ENCODE measurements at places on chromosomes 4 and X. TPM values are rescaled to one million over a fixed set of nuclear protein-coding genes. Genes with fewer than 3 reads are reported as not detected.
A peak's percentile ranks its signal among the peaks of the same experiment; 100 is the strongest.

GRCh38 chr4:151952711-151953254 lies 192.0 kb upstream of the GATB start:
- DNase-seq: no peak

GRCh38 chr4:173547889-173548288 lies 17.9 kb upstream of the HAND2 start:
- no peak for DNase-seq

LRIT3 gene
- not detected for total RNA-seq

GRCh38 chr4:108135549-108136209 lies 33.1 kb downstream of the LEF1 start:
- no peak for DNase-seq

- no peak for DNase-seq
Observed at GRCh38 chr4:20474119-20474518, 222.4 kb downstream of the SLIT2 start.

UGT2A3 gene
- total RNA-seq: 134 TPM

GRCh38 chrX:136626237-136626636 lies 21.7 kb upstream of the CD40LG start:
- no peak for DNase-seq

GAGE12F gene
- total RNA-seq: not detected

DNA sequence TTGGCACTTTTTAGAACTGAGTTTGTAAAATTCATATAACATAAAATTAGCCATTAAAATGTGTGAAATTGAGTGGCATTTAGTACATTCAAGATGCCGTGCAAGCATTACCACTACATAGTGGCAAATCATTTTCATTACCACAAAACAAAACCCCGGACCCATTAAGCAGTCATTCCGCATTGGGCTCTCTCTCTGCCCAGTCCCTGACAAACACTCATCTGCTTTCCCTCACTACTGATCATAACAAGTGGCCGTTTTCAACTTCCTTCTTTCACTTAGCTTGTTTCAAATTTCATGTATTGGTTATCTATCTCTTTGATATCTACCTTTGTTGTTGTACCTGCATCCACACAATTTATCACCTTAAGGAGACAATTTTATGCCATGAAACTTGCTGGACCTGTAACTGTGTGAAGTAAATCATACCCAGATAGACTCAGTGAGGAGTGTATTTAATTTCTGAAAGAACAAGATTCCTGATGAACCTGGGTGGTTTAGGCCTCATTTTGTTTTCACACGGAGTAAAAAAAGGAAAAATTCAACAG lies 202.1 kb downstream of the OR13H1 start:
- no peak for DNase-seq

DNA sequence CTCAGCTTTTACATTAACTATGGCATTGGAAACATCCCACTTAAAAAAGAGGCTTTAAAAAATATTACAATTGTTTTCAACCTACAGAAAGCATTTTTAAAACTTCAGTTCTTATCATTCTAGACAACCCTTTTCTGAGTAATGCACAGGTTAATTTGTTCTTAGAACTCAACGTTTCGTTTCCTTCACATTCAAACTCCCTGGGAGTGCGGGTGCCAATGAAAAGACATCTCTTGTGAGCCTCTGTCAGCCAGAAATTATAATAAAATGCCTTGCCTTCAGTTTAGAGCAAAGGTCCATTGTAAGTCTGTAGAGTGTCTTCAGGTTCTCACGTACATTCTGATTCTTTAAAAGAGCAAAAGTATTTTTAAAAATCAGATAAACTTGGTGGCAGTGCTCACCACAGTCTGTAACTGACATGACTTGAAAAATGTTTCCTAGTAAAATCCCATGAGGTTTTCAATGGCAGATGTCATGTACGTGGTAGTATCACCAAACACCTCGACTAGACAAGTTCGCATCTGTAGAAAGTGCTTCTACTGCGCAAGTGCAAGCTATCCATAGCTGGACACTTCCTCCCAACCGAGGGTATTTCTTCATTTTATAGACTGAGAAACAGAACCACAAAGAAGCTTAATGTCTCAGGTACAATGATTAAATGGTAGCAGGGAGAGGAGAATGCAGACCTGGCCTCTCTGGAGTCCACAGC lies 65.8 kb downstream of the HAUS3 start:
- DNase-seq: no peak

DNA sequence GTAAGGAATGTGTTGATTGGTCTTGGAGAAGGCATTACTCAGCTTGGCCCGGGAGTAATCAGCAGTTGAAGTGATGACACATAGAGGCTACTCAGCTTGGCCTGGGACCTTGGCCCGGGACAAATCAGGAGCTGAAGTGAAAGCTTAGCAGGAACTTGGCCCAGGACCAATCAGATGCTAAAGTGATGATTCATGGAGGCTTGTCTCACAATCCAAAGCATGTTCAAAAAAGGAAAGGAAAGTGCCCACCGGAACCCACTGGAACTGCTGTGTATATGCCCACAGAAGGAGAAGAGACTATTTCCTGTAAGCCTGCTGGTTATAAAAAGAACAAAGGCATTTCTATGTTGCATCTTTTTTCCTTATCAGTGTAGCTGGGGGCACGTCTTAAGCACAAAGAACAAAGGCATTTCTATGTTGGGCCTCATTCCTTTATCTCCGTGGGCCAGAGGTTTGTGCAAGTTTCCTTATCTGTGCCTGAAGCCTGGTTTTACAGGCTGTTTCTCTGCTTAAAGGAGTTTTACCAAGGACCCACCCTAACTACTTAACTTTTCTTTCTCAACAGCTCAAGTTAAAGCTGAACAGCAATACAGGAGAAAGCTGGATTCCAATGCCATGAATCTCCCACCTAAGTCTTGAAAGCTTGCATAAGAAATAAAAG lies 1176.7 kb downstream of the NLGN4X start:
- DNase-seq: peak; percentile 57

GSPT2 gene
- total RNA-seq: 4.2 TPM

SGMS2 gene
- total RNA-seq: 50.3 TPM

TMSB15C gene
- 1.1 TPM for total RNA-seq

DNA sequence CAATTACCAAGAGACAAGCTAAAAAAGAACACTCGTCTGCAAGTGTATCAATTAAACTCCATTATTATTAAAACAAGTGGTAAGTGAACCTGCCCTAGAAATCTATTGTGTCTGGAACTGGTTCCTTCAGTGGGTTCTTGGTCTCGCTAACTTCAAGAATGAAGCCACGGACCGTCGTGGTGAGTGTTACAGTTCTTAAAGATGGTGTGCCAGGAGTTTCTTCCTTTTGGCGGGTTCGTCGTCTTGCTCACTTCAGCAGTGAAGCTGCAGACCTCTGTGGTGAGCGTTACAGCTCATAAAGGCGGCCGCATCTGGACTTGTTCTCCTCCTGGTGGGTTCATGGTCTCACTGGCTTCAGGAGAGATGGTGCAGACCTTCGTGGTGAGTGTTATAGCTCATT lies 231.8 kb downstream of the GRID2 start:
- no peak for DNase-seq

DNA sequence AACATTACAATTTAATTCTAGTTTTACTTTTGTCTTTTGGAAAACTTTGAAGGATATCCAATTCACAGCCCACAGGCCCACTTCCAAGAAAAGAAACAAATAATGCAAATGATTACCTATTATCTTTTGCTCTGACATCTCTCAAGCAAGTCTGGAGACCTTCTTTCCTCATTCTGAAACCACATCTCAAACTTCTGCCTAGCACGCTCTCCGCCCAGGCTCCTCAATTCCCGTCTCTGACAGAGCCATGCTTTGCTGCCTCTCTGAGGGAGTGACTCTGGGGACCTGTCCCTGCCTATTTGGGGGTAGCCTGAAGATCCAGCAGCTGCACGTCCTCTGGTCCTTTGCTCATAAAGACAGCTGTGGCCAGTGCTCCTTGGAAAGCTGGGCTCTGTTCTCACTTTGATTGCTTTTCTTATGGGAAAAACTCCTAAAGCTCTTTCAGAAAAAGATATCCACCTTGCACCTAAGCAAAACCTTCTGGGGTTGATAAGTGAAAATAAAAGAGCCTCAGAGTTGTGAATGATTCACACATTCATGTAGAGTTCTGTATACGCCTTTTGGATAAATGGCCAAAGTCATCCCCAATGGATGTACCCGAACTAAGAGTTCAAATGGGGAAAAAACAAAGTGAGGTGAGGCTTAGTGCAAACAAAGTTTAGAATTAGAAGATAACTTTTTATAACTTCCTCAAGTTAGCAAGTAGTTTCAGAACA lies 72.4 kb upstream of the TNIP3 start:
- no peak for DNase-seq

KLHL4 gene
- total RNA-seq: 0.50 TPM

VSIG1 gene
- total RNA-seq: not detected
